ENCODE measurements at places on chromosomes 7 and 10.

DNA sequence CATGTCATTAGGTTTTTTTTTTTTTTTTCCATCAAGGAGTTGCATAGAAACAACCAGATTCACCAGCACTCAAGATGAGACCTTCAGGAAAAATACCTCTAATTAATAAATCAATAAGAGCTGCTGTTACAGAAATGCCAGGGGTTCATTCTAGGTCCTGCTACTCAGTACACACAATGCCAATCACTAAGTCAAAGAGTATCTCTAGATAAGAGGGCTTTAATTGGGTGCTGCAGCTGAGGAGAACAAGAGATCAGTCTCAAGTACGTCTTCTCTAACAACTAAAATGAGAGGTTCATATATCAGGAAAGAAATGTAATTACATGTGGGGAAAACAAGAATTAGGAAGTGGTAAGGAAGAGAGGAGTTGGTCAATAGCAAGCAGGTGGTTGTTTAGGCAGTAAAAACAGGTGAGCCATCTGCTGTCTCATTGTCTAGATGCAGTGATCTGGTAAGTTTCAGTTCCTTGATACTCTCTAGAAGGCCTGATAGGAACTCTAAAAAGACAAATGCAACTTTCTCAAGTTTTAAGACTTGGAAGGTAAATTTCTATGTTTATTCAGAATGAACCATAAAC lies 272.9 kb upstream of the ZWINT start:
- DNase-seq, result no peak

DNA sequence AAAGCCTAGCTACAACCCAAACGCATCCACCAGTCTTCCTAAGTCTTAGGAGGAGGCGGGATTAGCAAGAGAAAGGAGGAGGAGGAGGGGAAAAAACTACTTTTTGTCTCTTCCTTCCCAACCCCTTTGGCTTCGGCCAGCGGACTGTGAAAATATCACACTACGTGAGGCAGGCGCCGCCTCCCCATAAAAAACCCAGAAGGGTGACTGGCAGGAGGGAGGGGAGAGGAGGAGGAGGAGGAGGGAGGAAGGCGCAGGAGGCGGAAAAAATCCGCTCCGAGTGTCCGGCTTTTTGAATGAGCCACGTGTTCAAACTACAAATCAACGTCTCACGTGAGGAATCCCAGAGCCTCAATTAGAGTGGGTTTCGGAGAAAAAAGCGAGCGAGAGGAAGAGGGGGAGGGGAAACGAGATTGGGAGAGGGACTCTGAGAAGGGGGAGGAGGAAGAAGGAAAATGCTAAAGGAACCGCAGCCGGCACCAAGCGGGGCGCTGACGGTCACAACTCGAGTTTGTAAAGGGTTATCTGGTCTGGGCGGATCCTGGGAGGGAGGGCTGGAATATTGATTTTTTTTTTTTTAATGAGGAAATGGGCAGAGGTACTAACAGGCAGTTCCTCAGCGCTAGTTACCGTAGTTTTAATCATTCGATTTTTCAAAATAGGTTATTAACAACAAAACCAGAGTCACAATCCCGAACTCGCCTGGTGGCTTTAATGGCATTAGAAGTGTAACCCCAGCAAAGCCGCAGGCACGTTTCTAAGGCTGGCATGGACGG lies at the start of gene IGF2BP3:
IGF2BP3 (minus strand) TSS at position 162 of the 776 bp plus-strand sequence. CDS start 381 bp downstream, outside the sequence.
- DNase-seq, result no peak

- no peak for DNase-seq
Observed at GRCh38 chr10:100782461-100783244, 37.3 kb downstream of the PAX2 start.

DNA sequence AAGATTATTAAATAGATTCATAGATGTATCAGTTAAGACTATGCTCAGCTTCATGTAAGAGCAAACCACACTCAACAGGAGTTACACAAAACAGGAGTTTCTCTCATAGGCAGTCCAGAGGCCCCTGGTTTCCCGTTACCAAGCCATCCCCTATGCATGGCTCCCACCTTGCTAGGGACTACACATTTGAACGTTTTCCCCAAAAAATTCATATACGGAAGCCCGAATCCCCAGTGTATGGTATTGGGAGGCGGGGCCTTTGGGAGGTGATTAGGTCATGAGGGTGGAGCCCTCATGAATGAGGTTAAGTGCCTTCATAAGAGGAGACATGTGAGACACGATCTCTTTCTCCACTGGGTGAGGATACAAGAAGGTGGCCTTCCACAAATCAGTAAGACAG lies 29.1 kb downstream of the RSU1 start:
- no peak for DNase-seq

- no peak for DNase-seq
Observed at GRCh38 chr7:95824616-95825015, 52.3 kb downstream of the DYNC1I1 start.

- no peak for DNase-seq
Observed at GRCh38 chr10:125797994-125798662, 22.5 kb upstream of the MMP21 start.

DNA sequence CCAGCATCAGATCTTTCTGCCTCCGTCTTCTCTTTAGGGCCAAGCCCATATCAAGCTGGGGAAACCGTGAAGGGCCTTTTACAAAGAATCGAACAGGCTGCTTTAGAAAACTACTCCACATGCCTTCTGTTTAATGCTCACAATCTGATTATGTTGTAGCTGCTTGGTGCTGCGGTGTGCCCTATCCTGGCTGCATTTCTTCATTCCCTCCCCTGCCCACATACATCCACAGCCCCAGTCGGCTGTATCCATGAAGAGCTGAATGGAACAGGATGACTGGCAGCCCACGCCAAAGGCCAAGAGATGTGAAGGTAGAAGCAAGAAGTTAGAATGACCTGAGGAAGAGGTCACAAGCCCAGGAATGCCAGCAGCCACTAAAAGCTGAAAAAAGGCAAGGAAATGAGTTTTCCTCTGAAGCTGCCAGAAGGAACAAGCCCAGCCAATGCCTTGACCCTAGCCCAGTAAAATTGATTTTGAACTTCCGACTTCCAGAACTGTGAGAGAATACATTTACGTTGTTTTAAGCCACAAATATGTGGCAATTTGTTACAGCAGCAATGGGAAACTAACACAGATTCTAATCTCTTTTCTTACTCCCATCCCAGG lies 22.2 kb downstream of the TAS2R41 start:
- no peak for DNase-seq

- DNase-seq, result no peak
Observed at GRCh38 chr7:117203205-117203604, 119.7 kb downstream of the WNT2 start.

GRCh38 chr10:9757176-9757575 lies 1260.5 kb upstream of the CELF2 start:
- no peak for DNase-seq

DNA sequence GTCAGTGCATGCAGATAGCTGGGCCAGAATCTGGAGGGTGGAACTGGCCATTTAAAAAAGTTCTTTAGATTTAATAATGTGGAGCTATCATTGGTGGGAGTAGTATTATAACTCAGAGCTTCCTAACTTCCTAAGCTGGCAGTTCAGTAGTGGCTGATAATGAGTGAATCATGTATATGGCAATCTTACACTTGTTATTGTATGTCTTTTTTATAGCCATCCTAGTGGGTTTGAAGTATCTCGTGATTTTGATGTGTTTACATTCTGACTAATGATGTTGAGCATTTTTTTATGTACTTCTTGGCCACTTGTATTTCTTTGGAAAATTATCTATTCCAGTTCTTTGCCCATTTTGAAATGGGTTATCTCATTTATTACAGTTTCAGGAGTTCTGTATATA lies 15.4 kb downstream of the TFAM start:
- DNase-seq, result no peak

- no peak for DNase-seq
Observed at GRCh38 chr7:126690848-126691751, 561.6 kb downstream of the GRM8 start.
